ENCODE measurements at places on chromosomes 2 and 18.

DNA sequence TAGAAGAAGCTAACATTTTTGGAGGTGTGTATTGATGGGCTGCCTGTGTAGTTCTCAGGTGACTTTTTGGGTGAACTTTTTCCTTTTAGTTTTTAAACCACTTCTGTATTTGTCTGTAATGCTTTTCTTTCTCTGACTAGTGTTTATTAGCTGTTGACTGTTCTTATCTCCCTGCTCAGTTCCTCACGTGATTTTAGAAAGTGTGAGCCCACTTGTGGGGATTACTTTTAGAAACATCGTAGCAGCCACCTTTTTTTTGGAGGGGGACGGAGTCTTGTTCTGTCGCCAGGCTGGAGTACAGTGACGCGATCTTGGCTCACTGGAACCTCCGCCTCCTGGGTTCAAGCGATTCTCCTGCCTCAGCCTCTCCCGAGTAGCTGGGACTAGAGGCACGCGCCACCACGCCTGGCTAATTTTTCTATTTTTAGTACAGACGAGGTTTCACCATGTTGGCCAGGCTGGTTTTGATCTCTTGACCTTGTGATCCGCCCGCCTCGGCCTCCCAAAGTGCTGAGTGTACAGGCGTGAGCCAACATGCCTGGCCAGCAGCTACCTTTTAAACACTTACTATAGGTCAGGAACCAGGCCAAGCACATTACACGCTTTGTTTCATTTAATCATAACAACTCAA is 9.2 kb upstream of the CDKL4 start:
- DNase-seq = no peak

DNA sequence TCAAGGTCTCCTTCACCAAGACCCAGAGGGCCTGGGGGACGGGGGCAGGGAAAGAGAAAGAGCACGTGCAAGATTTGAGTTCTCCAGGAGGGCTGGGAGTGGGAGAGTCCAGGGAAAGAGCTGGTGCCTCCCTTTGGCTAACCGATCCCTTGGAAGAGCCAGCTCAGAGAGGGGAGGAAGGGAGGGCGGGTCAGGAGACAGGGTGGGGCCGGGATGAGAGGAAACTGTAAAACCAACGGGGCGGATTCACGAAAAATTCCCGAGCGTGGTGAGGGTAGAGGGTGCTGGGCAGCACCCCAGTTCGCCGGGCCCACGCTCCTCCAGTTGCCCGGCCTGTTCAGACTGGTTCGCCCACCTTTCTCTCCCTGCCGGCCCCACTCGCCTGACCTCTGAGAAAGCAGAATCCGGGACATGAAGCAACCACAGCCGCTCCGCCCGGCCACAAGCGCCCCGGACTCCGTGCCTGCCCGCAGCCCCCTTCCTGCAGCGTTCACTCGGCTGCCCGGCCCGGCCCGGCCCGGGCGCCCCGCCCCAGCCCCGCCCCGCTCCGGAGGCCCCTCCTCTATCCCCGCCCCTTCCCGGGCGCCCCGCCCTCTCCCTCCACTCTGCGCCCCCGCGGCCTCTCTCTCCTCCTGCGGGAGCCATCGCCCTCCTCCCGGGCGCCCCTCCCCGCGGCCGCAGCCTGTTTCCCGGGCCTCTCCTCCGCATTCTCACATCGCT is 230.9 kb upstream of the SMAD2 start:
- no peak for DNase-seq

DNA sequence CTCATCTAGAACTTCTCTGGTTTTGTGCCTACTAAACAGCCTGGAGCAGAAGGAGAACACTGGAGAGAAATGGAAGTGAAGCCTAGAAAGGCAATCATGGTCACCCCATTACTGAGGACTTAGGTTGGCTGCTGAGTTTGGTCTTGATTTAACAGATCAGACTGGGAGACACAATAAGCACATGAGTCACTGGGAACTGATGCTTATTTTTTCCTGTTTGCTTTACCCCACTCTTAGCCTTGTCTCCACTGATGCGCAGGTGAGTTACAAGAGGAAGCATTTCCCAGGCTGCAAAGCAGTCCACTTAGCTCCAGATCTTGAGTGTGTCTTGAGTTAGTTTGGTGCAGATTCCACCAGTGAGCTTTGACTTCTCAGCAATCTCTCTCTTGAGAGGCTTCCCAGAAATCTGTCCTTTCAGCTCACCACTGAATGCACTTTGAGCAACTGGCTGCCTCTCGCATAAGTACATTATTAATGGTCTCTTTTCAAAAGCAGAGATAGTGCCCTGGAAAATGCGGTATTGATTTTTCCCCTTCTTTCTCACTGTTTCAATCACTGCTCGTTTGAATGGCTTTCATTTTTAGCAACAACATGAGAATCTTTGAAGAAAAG is 390.2 kb upstream of the SETBP1 start:
- DNase-seq = no peak

DNA sequence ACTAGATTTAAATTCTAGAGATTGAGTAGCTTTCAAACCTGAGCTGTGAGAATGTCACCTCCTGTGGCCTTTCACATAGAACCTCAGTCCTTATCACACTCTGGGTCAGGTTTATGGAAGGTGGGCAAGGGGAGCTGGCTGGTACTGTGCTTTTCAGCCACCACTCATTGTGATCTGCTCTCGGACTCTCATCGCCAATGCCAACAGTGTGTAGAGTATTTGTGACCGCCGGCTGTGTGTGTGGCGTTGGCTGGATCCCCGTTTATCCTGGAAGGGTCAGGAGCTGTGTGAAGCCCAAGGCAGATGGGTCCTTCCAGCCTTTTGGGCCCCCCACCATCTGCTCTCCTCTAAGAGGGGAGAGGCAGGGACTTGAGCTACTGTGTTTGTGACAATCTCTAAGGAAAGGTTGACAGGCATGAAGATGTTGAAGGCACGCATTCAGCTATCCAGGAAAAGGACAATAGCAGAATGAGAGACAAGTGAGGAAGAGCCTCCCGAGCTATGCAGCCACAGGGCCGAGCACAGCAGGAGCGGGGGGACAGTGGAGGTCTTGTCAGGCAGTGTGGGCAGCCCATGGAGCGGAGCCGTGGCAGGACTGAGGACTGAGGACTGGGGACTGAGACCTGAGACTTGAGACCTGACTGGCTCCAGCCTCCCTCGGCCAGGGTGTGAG is 107.1 kb upstream of the TPO start:
- no peak for DNase-seq

- no peak for DNase-seq
Observed at GRCh38 chr2:98870516-98871158, 65.4 kb downstream of the CRACDL start.
